ENCODE measurements at places on chromosomes 2 and 18.
A peak's percentile ranks its signal among the peaks of the same experiment; 100 is the strongest.

DNA sequence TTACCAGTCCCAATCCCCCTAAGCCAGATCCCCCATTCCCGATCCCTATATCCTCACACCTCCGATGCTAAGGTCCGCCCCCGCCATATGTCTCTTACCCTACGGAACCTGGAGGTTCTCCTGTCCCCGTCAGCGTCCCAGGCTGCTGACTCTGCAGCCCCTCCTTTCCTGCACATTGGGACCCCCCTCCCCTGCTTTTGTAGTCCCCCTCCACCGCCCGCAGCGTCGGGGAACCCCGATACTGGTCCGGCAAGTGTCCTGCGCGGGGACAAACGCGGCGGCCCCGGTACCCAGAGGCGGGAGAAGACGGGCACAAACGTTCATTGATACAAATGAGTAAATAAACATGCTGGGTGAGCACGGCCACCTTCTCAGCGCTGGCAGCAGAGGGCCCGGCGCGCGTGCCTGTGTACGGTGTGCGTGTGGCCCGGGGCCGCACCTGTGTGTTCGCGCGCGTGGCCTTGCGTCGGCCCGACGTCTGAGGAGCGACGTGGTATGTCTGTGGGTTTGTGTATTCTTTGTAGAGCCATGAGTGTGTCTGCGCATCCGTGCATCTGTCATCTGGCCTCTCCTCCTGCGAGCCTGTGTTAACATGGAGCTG is 2.0 kb upstream of the CYP26B1 start:
- DNase-seq = no peak

DNA sequence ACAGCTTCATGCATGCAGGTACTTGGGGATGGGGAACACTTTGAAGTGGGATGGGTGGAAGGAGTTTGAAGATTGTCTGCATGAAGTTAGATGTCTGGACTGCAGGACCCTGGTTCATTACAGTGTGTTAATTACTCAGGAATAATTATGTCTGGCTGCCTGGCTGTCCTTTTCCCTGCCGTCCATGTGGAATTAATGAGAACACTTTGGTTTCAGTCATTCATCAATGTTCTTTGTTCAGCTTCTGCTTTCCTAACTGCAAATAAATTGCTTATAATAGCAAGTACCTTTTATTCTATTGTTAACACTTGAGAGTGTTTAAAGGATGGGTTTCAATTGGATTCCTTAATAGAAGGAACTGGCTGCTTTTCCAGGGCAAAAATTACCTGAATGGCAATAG is 35.8 kb downstream of the MTCL1 start:
- no peak for DNase-seq

DNA sequence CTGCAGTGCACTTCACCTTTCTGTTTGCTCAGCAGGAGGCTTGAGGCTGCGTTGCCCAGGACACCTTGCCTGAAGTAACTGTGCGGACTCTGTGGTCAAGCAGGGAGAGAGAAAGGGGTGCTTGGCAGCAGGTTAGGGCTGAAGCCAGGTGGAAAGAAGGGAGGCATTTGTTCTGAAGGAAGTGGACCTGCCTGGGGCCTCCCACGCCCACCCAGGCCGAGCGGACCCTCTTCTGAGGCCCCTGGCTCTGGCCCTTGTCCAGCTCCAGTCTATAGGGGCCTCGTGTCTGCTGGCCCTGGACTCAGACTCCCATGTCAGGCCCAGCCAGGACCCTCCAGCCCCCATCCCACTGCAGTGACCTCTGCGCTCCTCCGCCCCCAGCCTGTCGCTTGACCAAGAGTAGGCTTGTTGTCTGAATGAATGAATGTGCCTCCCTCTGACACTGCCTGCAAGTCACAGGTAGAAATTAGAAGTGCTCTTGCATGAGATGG is 2.5 kb downstream of the SNED1 start:
- peak; percentile 34 for DNase-seq

GRCh38 chr2:74083750-74084149 is 64.0 kb downstream of the BOLA3 start:
- DNase-seq = no peak

DNA sequence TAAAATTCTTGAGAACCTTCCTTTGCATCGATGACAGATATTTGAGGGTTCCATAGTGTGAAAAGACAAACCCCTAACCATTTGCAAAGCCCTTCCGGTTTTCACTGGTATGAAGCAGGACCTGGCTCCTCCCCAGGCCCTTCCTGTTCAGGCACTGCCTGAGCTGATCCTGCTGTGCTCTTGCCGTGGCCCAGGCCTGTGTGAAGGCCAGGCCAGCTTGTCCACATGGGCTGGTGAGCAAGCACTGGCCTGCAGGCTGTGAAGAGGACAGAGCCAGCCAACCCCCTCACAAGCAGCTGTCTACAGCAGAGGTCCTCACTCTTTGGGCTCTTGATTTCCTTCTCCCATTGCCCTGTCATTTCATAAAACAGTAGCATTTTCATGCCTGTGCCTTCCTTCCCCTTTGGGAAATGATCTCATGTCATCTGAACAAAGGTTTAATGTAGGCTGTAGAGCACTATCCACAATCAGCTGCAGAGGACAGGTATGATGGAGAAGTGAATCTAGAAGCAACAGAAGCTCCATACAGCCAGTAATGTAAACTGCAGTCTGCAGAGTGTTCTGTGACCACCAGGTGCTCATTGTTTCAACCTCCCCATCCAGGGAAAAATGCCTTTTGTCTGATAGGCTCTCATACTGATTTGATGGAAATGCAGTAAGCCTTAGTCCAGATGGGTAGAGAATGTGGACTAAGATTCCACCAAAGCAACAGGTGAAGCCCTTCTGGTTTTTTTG is 19.8 kb downstream of the MPHOSPH10 start:
- DNase-seq = no peak

GRCh38 chr2:44671276-44671675 is 270.2 kb upstream of the SIX3 start:
- no peak for DNase-seq

DNA sequence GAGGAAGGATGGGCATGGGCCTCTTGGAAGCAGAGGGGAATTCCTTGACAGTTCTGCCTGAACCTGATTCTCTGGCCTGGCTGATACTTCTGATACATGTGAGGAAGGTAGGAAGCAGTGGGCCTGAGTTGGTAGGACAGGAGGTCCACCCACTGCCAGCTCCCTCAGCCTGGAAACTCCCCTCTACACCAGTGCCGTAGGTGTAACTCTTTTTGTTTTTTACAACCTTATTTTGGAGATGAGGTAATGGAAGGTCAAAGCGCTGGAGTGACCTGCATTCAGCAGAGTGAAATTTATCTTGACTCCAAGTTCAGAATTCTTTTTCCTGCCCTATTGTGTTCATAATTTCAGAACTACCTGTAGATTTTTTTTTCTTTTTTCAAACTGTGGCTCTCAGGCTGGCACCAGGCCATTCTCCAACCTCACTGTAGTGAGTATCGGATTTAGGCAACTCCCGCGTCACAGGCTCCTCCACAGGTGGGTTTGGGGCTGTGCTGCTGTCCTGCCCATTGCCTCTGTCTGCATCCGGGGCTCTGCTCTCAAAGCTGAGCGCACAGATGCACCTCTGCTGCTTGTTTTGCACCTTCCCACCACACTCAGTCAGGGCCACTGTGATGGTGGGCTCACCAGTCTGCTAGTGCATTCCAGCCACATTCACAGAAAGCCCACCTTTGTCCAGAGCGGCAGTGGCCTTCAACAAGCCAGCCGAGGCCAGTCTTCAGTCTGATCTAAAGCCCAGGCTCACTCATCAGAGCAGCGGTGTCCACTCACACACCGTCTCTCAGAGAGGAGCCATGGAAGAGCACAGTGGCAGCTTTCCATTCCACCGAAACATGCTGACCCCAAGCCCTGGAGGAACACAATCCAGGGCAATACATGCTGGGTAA is 87.2 kb downstream of the UXS1 start:
- DNase-seq = no peak

- no peak for DNase-seq
These were observed 28.8 kb downstream of the SH3BP4 start for GRCh38 chr2:234980451-234981187.

- DNase-seq = no peak
These were observed 166.1 kb upstream of the RAB6C start for GRCh38 chr2:129813404-129813803.

DNA sequence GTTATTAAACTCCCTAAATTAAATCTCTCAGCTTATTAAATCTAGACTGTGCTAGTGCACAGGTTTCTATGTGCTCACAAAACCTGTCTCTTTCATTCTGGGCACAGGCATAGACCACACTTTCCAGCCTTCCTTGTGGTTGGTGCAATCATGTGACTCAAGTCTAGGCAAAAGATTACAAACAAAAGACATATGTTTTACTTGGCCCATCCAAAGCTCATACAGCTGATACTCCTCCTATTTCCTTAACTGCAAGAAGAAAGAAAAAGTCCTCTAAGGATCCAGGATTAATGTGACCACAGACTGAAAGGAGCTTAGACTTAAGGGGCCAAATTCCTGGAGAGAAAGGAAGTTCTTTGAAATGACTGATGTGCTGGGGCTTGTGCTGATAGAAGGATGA is 731.3 kb upstream of the RAB6C start:
- DNase-seq = no peak

DNA sequence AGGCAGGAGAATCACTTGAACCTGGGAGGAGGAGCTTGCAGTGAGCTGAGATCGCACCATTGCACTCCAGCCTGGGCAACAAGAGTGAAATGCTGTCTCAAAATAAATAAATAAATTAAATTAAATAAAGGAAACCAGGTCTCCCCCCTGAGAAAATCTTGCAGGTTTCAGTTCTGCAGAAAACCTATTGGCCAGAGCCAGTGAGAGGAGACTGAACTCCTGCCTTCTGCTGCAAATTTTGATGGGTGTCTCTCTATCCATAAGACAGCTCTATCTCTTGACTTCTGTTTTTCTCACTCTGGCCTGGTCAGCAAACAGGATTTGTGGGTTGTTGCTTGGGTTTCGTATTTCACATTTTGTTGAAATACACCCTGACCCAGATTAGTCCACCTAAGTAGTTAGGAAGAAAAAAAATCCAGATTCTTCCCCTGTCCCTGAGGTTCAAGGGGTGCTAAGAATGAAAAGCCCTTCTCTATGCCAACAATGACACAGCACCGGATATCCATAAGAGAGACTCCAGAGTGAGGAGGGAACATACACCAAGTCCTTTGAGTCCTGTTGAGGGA is 86.7 kb upstream of the MAP4K4 start:
- DNase-seq = no peak

DNA sequence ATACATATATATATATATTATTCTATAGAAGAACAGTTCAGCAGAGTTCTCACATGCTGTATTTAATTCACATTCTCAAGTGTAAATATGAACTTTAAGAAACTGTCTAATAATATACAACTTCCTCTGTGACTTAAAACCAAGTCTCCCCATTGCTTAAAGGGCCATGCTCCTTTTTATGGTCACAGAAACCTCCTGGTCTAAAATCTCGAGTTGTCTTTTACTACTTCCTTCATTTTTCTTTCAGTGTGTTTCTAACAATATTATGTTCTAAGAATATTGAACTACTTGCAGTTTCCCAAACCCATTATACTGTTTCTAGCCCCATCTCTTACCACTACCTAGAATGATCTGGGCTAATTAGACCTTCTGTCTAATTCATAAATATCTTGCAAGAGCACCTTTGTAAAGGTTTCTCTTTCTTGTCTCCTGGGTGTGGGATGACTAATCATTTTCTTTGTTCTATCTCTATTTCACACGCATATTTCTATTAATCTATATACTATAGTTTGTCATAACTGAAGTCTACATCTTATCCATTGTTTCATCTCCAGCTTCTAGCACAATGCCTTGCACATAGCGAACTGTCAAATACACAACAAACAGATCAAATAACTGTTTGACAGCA is 48.8 kb downstream of the ERBB4 start:
- no peak for DNase-seq

- DNase-seq = no peak
These were observed 95.3 kb downstream of the NOL10 start for GRCh38 chr2:10594481-10594880.

DNA sequence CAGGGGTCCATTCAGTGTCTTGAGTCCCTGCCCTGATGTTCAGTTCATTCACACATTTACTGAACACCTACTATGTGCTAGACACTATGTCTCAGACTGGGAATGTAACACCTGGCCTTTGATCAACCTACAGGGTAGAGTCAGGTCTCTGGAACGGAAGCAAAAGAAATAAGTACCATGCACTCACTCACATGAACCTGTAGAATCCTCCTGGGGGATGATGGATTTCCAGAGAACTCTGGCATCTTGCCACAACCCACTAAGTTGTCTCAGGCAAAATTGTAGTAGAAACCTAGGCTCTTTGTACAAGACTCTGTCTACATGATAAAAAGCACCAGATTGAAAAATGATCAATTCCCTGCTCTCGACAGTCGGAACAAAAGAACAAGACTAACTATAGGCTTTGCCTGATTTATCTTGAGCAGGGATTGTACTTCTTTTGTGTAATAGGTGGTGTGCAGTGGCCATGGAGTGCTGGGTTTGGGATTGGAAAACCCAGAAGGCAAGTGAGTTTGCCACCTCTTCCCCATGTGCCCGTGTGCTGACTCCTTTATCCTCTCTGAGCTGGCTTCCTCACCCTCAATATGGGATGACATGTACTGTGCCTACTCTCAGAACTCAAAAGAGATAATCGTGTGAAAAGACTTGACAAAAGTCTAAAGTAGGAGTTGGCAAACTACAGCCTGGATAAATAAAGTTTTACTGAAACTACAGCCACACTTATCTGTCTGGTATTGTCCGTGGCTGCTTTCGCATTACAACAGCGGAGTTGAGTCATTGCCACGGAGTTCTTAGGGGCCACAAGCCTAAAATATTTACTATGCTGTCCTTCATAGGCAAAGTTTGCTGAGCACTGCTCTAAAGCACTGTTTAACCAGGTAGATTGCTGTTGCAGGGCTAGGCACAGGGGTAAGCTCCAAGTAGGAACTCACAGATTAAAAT is 4.4 kb downstream of the CAPN14 start:
- no peak for DNase-seq

DNA sequence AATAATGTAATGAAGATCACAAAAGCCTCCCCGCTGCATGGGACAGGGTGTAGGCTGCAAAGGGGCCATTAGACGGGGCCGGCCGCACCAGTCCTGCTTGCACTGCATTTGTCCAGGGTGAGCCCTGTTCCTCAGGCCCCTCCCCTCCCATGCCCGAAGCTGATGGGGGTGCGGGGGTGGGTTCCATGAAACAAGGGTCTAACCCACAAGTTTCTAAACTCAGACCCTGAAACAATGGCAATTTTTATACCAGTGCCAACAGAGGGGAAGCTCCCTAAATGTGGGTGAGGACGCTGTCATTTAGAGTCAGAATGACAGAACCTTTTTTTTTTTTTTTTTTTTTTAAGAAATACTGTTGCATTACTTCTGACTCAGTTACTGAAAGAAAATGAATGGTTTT is 39.7 kb downstream of the HS6ST1 start:
- DNase-seq = no peak

DNA sequence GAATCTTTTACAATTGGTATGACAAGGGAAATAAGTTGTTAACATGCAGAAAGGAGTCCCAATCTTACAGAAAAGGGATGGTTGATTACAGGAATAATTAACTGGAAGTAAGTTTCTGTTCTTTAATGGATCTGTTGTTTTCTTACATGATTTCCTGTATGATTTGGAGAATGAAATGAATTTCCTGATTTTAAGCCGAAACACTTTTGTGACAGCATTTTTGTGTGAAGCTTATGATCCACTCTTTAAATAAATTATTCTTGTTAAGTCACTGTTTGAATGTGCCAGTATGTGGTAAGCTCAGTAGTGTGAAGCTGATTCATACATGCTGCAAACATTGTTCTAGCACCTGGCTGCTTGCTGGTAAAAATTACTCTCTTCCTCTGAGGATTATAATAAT is 516.2 kb downstream of the DCDC2C start:
- DNase-seq = no peak

Data from SHP77 (cell line).